Keratinocyte (primary cell): ENCODE measurements at places on chromosomes 6 and 20.

- no peaks in the 10 kb centered on the region for H3K27me3 ChIP-seq
- H3K4me1 ChIP-seq: peaks cover 4% of the 10 kb centered on the region
- DNase-seq: no peak
- peaks cover 11% of the 10 kb centered on the region for H3K36me3 ChIP-seq
Measured at GRCh38 chr20:37379967-37380828, 34.3 kb downstream of the SRC start.

DNA sequence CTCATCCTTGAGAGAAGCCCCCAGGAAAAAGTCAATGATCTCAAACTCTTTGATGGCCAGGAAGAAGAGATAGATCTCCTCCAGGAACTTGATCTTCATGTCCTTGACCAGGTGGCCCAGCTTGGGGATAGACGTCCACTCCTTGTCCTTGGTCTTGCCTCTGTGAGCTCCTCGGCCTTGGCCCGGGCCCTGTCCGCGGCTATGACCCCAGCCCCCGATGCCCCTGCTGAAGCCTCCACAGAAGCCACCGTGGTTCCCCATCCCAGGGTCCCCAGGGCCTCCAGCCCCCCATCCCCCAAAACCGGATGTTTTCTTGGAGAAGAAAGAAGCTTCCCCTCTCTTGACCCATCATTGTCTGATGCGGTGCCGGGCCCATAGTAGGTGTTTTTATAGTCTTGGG is 195.1 kb downstream of the ZMYND8 start:
- no peak overlapping the region for H3K4me3 ChIP-seq
- no peak overlapping the region for H3K27ac ChIP-seq
- no peak for DNase-seq
- H3K36me3 ChIP-seq: no peaks in the 10 kb centered on the region
- H3K4me1 ChIP-seq: no peaks in the 10 kb centered on the region
- H3K27me3 ChIP-seq: no peaks in the 10 kb centered on the region

DNA sequence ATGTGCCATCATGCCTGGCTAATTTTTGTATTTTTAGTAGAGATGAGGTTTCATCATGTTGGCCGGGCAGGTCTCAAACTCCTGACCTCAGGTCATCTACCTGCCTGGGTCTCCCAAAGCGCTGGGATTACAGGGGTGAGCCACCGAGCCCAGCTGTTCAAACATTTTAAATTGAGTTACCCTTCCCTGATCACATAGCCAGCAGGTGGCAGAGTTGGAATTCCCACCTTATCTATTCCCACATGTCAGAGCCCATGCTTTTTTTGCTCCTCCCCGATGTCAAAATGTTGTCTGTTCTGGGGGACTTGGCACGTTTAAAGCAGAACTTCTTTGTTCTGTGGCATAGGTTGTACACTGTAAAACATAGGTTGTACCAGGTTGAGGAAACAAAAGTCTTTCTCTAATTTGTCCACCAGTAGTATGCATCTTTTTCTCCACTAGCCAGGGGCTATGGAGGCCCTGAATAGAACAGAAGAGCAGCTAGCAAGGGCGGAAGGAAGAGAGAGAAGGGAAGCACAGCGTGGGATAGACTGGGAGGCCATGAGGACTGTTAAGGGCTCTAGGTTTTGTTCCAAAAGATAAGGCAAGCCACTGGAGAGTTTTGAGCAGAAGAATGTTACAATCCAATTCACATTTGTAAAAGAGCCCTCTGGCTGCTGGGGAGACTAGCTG is 7.3 kb upstream of the LBP start:
- no peak overlapping the region for H3K27ac ChIP-seq
- no peak overlapping the region for H3K4me3 ChIP-seq
- no peaks in the 10 kb centered on the region for H3K4me1 ChIP-seq
- no peak for DNase-seq

GRCh38 chr6:26232940-26233648 is 131.9 kb upstream of the BTN3A2 start:
- no peak overlapping the region for H3K4me3 ChIP-seq
- peak overlapping the region; percentile 83 for H3K27ac ChIP-seq
- no peaks in the 10 kb centered on the region for H3K27me3 ChIP-seq
- H3K4me1 ChIP-seq: peaks cover 17% of the 10 kb centered on the region

GRCh38 chr6:132251711-132252110 is 149.6 kb downstream of the MOXD1 start:
- peaks cover 13% of the 10 kb centered on the region for H3K4me1 ChIP-seq
- no peak overlapping the region for H3K4me3 ChIP-seq
- H3K27me3 ChIP-seq: no peaks in the 10 kb centered on the region
- no peaks in the 10 kb centered on the region for H3K36me3 ChIP-seq

DNA sequence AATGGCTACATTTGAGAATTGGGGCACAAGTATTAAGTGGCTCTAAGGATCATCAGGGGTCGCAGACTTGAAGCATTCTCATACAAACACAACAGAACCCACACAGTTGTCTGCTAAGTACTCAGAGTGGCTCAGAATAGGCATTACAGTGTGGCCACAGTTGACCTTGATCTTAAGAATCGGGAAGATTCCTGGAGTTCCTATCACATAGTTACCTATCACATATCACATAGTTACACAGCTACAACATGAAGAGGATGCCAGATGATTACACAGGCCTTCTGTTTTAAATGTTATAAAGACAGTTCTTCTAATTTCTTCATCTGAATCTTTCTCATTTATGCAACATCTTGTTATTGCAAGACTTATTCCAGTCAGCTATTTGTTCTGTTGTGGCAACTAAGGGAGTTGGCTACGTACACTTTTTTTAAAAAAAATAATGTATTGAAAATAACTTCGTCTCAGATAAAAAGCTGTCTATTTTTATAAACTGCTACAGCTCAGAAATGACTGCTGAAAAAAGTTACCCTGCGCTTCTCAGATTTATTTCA is 129.0 kb downstream of the REV3L start:
- H3K27ac ChIP-seq: no peak overlapping the region
- H3K27me3 ChIP-seq: no peaks in the 10 kb centered on the region
- peaks cover 11% of the 10 kb centered on the region for H3K36me3 ChIP-seq

GRCh38 chr6:147514831-147515230 is 6.3 kb downstream of the SAMD5 start:
- no peaks in the 10 kb centered on the region for H3K36me3 ChIP-seq
- peaks cover 6% of the 10 kb centered on the region for H3K4me1 ChIP-seq

- no peak overlapping the region for H3K4me3 ChIP-seq
- DNase-seq: peak; percentile 4
- H3K4me1 ChIP-seq: peaks cover 6% of the 10 kb centered on the region
- H3K27ac ChIP-seq: no peak overlapping the region
- H3K27me3 ChIP-seq: no peaks in the 10 kb centered on the region
Measured at GRCh38 chr6:131400054-131400778, 172.8 kb upstream of the ARG1 start.

- no peak overlapping the region for H3K27ac ChIP-seq
- DNase-seq: no peak
- H3K27me3 ChIP-seq: no peaks in the 10 kb centered on the region
- no peaks in the 10 kb centered on the region for H3K36me3 ChIP-seq
- no peaks in the 10 kb centered on the region for H3K4me1 ChIP-seq
Measured at GRCh38 chr20:44850272-44850671, 35.2 kb upstream of the YWHAB start.

DNA sequence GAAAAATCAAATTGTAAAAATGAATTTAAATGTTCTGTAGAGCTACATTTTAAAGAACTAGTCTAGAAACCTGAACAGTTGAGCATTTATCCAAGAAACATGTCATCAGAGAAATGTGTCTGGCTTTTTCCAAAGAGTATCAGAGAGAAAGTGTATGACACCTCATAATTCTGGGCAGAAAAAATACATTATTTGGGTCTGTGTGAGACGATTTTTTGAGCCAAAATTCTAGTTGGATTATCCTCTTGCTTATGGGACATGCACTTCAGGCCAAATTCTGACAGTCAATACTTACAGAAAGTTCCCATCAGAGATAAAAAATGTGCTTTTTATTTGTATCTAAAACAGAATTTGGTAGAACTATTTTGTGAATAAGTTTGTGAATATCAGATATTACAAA is 1242.7 kb downstream of the EPHA7 start:
- H3K4me3 ChIP-seq: no peak overlapping the region
- H3K36me3 ChIP-seq: no peaks in the 10 kb centered on the region
- H3K4me1 ChIP-seq: no peaks in the 10 kb centered on the region
- H3K27ac ChIP-seq: no peak overlapping the region
- DNase-seq: no peak
- H3K27me3 ChIP-seq: no peaks in the 10 kb centered on the region

GRCh38 chr6:36539814-36540568 is 7.3 kb downstream of the STK38 start:
- H3K27me3 ChIP-seq: no peaks in the 10 kb centered on the region
- no peak for DNase-seq
- H3K4me3 ChIP-seq: no peak overlapping the region
- H3K36me3 ChIP-seq: no peaks in the 10 kb centered on the region

- H3K4me1 ChIP-seq: no peaks in the 10 kb centered on the region
- no peak overlapping the region for H3K27ac ChIP-seq
- H3K4me3 ChIP-seq: no peak overlapping the region
- DNase-seq: no peak
- H3K27me3 ChIP-seq: no peaks in the 10 kb centered on the region
- H3K36me3 ChIP-seq: peaks cover 3% of the 10 kb centered on the region
Measured at GRCh38 chr20:34567892-34568865, 9.7 kb downstream of the MAP1LC3A start.

GRCh38 chr6:163702736-163703135 is 288.2 kb downstream of the QKI start:
- no peaks in the 10 kb centered on the region for H3K36me3 ChIP-seq
- no peaks in the 10 kb centered on the region for H3K4me1 ChIP-seq
- H3K4me3 ChIP-seq: no peak overlapping the region
- no peak overlapping the region for H3K27ac ChIP-seq
- DNase-seq: no peak
- no peaks in the 10 kb centered on the region for H3K27me3 ChIP-seq

GRCh38 chr20:32695089-32695488 is 21.3 kb upstream of the C20orf203 start:
- no peak for DNase-seq
- H3K27me3 ChIP-seq: no peaks in the 10 kb centered on the region
- H3K4me1 ChIP-seq: no peaks in the 10 kb centered on the region
- H3K4me3 ChIP-seq: no peak overlapping the region

DNA sequence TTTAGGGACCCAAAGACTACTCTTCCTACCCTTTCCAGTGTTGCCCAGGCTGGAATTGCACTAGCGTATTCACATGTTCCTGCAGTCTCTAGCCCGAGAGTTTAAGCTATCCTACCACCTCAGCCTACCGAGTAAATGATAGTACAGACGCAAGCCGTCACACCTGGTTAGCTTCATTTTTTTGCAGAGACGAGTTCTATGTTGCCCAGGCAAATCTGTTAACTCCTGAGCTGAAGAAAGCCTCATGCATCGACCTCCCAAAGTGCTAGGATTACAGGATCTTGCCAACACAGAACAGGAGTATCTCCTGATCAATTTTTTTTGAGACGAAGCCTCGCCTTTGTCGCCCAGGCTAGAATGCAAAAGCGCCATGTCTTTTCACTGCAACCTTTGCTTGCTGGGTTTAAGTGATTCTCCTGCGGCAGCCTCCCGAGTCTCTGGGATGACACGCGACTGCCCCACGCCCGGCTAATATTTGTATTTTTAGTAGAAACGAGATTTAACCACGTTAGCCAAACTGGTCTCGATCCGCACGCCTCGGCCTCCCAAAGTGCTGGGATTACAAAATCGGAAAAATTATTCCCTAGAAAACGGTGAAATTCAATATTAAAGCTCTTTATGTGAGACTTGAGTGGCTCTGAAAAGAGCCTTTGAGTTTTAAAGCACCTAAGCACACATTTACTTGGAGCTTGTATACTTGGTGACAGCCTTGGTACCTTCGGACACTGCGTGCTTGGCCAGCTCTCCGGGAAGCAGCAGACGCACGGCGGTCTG is 128.5 kb downstream of the HFE start:
- H3K4me3 ChIP-seq: peak overlapping the region; percentile 62
- no peaks in the 10 kb centered on the region for H3K27me3 ChIP-seq
- H3K4me1 ChIP-seq: peaks cover 19% of the 10 kb centered on the region
- H3K27ac ChIP-seq: peak overlapping the region; percentile 79

- H3K4me1 ChIP-seq: peaks cover 18% of the 10 kb centered on the region
- DNase-seq: no peak
- H3K27me3 ChIP-seq: peaks cover 5% of the 10 kb centered on the region
- no peaks in the 10 kb centered on the region for H3K36me3 ChIP-seq
- H3K27ac ChIP-seq: no peak overlapping the region
- H3K4me3 ChIP-seq: no peak overlapping the region
Measured at GRCh38 chr6:6556161-6556737, 32.3 kb upstream of the LY86 start.

GRCh38 chr6:81713205-81713604 is 39.3 kb downstream of the TENT5A start:
- no peak overlapping the region for H3K27ac ChIP-seq
- DNase-seq: no peak
- H3K27me3 ChIP-seq: no peaks in the 10 kb centered on the region
- no peak overlapping the region for H3K4me3 ChIP-seq

- no peak overlapping the region for H3K4me3 ChIP-seq
- H3K4me1 ChIP-seq: no peaks in the 10 kb centered on the region
- H3K27ac ChIP-seq: no peak overlapping the region
- peaks cover 2% of the 10 kb centered on the region for H3K27me3 ChIP-seq
Measured at GRCh38 chr6:127085181-127085580, 33.3 kb upstream of the RSPO3 start.

DNA sequence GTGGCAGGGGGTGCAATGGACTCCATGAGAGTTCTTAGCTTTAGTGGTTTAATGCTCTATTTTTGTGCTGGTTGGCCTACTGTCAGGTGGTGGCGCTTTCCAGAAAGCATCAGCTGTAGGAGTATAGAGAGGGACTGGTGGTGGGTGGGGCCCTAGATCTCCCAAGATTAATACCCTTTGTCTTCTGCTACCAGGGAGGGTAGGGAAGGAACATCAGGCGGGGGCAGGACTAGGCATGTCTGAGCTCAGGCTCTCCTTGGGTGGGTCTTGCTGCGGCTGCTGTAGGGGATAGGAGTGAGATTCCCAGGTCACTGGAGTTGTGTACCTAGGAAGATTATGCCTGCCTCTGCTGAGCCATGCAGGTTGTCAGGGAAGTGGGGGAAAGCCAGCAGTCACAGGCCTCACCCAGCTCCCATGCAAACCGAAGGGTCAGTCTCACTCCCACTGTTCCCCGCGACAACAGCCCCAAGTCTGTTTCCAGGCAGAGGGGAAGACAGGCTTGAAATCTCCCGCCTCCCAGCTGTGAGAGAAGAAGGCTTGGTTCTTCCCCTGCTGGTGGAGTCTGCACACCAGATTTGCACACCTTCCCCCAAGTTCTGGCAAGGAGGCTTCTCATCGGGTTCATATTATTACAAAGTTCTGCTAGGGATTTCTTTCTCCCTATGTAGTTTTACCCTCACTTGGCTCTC is 46.7 kb upstream of the PKIB start:
- no peaks in the 10 kb centered on the region for H3K36me3 ChIP-seq
- H3K27ac ChIP-seq: no peak overlapping the region
- no peaks in the 10 kb centered on the region for H3K4me1 ChIP-seq
- no peaks in the 10 kb centered on the region for H3K27me3 ChIP-seq
- DNase-seq: no peak
- no peak overlapping the region for H3K4me3 ChIP-seq
